H7 (cell line): ENCODE measurements at places on chromosomes 1 and 21. TPM values are rescaled to one million over a fixed set of nuclear protein-coding genes. Genes with fewer than 3 reads are reported as not detected.

Gene CORT
- 0.28 and 0.74 TPM in 2 replicates for total RNA-seq

Gene MYBPH
- total RNA-seq, result not detected in 2 replicates

Gene KDF1
- 14.4 and 14.6 TPM in 2 replicates for total RNA-seq

Gene CRNN
- total RNA-seq, result not detected in 2 replicates

Gene ARV1
- total RNA-seq, result 16.5 and 19.8 TPM in 2 replicates

Gene SPATA1
- 1.8 and 3.2 TPM in 2 replicates for total RNA-seq

GRCh38 chr1:161725908-161726472 lies 4.6 kb downstream of the FCRLB start:
- DNase-seq, result peak; percentile 72

DNA sequence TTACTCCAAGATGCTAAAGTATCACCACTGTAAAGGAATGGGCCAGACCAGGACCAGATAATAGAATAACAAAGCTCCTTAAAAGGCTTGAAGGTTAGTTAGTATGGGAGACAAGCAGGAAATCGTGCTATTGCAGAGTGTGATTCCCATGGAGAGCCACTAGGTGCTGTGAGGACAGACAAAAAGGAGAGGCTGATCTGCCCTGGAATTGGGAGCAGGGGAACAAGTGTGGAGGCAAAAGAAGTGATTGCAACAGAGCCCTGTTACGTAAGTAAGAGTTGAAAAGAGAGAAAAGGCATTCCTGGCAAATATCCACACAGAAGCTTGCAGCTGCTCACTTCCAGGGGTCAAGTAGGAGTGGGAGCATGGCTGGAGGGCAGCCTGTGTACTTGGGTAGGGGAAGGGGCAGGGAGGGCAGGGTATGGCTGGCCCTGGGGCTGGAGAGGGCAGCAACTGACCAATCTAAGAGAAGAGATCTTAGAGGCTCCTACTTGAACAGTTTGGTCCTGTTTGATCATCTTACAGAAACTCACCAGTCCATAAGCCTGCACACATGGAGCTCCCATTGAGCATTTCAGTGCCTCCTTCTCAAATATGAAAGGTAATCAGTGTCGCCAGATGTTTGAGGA lies 207.7 kb upstream of the GJB5 start:
- DNase-seq, result peak; percentile 60

- DNase-seq, result no peak
Measured at GRCh38 chr1:167504467-167504827, 13.9 kb downstream of the CD247 start.

GRCh38 chr1:143699115-143699514 lies 272.7 kb downstream of the FAM72C start:
- no peak for DNase-seq

DNA sequence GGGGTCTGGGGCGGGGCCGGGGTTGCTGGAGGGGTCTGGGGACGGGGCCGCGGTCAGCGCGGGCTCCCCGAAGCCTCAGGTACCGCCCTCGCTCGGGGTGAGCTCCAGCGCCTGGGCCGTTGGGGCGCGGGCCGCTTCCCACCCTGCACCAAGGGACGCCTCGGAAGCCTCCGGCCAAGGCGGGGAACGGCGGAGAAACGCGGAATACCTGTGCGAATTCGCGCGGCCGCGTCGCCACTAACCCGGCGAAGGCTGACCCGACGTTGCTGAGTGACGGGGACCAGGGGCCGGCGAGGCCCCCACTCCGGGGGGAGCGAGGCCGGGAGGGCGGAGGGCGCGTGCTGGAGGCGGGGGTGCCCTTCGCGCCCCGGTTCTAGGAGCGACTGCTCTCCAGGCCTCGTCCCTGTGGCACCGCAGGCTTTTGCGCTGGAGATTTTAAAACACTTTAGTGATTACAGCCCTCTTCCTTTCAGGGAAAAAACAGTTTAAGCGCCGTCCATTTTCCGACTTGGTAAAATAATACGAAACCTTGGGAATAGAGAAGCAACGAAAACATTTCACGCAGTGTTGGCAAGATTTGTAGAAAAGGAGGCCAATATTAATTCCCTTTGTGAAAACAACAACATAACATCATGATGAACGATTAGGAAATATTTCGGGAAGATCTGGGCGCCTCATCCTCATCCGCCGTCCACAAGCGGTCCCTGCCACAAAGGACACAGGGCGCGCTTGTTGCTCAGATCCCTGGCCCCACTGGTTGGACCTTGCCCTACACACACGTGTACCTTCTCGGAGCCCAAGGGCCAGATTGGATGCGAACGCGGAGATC lies 971 bp upstream of the GNG4 start:
- DNase-seq, result peak; percentile 95

- no peak for DNase-seq
Measured at GRCh38 chr1:107877092-107877491, 87.9 kb downstream of the VAV3 start.

DNA sequence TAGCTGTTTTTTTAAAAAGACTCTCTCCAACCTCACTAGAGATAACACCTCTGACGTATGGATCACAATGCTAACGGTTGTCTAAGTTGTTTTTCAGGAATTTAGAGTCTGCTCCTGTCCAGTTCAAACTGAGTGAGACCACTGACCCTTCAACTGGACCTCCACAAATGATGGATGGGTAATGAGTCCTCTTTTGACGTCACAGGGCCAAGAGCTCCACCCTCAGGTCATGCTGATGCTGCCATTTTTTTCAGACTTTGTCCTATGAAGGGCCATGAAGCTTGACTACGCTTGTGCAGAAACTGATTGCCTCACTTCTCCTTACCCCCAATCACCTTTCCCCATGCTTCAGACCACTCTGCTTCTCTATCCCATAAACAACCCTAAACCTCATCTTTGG lies 16.6 kb downstream of the GRIK3 start:
- no peak for DNase-seq

DNA sequence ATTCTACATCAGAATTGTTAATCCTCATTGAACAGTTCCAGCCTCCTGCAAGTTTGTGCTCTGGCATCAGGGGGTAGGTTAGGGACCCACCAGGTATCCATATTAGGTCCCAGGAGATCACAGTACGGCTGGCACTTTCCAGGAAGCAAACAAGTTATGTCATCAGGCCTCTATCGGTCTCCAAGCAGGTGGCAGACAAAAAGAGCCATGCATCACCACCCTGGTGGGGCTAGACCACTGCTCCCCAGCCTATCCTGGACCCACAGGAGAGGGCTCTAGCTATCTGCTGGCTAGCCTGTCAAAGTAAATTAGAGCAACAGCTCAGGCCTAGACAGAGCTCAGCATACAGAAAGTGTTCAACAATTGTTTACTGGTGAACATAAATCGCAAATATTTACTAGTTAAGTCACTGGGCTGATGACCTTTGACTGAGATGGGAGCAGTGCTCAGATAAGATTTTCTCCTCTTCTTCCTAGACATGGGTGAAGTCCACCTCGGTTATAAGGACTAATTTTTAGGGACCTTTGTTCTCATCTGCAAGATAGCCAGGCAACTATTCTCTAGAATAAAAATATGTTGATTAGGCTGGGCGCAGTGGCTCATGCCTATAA lies 6.4 kb downstream of the NUAK2 start:
- no peak for DNase-seq
